ENCODE measurements at places on chromosomes 5 and 9.

DNA sequence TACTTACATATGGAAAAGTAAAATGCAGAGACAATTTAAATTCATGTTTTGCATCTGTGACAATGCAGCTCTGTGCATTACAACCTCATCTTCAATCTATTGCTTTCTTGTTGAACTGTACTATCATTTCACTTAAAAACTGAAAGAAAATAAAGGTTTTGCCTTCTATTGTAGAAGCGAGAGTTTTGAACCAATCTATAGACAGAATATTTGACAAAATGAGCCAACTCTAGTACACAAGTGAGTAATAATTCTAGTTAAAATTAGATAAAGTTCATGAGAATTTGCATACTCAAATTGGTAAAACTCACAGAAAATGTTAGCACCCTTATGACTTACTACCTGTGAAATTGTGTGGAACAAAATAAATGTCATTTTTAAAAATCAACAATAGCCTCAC, 123.7 kb downstream of the EDIL3 start:
- DNase-seq, result no peak

DNA sequence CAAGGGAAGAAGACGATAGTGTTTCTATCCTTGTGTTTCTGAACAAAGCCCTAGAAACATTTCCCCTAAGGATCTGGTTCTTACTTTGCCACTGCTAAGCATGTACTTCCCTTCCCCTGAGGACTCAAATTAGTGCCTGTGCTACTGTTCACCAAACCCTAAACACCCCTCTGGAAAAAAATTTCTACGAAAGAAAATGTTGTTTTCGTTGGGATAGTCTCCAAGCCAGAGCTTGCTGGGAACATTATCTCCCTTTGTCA, 294.6 kb downstream of the BNC2 start:
- no peak for DNase-seq

GRCh38 chr5:122183098-122183787, 53.9 kb downstream of the ZNF474 start:
- peak; percentile 81 for DNase-seq

DNA sequence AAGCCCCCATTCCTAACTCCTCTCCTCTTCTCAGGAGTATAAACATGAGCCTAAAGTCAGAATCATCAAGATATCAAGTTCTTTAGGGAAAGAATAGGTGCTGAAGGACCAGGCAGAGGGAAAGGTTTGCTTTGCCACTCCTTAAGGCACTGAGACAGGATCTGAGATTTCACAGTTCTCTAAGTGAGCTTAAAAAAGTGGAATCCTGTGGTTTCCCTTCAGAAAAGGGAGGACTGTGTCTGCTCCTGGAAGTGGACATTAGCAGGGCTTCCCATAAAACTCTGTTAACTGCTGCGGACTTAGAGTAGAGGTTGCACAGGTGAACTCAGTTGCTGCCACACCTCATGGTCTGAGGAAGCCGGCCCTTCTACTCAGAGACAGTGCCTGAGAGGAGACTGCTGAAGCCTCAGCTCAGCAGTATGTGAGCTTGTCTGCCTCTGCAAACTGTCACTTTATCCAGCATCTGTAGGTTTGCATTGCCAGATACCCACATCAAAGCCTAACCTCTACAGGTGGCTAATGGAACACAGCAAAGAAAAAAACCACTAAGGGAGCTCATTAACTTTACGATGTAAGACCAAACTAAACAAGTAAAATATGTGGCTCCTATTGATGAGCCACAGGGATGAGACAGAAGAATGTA, 42.9 kb downstream of the RIC1 start:
- DNase-seq, result no peak

- no peak for DNase-seq
Observed at GRCh38 chr9:130490981-130491380, 46.2 kb downstream of the ASS1 start.

GRCh38 chr5:171614971-171615653, 170.5 kb upstream of the SMIM23 start:
- peak; percentile 63 for DNase-seq

- DNase-seq, result no peak
Observed at GRCh38 chr5:72465066-72465465, 42.1 kb downstream of the ZNF366 start.

DNA sequence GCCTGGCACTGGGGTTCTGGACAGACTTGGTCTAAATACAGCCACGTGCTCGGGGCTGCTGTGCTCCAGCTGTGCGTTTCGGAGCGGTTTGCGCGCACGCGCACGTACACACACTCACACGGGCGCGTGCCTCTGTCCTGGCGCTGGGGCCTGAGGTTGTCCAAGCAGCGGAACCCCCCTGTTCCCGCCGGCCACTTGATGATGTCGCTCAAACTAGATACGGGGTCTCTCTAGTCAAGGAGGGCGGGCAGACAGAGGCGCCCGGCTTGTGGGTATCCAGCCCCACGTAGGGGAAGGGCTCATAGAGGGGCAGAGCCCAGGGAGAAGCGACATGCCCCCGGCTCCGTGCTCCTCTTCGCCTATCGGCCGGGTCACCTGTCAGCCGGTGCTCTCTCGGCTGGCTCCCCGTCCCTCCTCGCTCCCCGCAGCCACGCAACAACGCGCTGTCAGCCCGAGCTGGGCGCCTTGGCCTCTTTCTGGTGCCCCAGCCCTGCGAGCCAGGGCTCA, 8.9 kb downstream of the NR2F1-AS1 start:
- DNase-seq, result no peak

- DNase-seq, result peak; percentile 46
Observed at GRCh38 chr5:75052192-75053053, at the start of gene GCNT4. Gene GCNT4, minus strand, starts transcription at chr5:75052558. Its CDS starts 22,521 bp downstream, at chr5:75030037.

Data from heart left ventricle (tissue), 16 donors.